IPS DF 6.9 (cell line): ENCODE measurements at places on chromosomes 1 and 21.

DNA sequence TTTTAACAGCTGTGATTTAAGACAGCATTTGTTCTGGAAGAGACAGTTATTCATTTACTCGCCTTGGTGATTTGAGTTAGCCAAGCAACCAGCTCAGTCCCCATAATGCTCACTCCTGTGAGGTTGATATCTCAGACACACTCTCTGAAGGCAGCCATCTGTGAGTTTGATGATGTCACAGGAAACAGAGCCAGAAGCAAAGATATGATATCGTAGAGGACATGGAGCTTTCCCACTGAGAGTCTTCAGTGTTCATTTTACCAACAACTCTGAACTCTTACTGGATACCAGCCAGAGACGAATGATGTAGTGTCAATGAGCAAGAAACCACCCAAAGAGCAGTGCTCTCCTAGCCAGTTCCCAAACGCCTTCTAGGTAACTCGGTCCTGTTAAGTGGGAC, 219.4 kb downstream of the SLC35F3 start:
- DNase-seq, result no peak

DNA sequence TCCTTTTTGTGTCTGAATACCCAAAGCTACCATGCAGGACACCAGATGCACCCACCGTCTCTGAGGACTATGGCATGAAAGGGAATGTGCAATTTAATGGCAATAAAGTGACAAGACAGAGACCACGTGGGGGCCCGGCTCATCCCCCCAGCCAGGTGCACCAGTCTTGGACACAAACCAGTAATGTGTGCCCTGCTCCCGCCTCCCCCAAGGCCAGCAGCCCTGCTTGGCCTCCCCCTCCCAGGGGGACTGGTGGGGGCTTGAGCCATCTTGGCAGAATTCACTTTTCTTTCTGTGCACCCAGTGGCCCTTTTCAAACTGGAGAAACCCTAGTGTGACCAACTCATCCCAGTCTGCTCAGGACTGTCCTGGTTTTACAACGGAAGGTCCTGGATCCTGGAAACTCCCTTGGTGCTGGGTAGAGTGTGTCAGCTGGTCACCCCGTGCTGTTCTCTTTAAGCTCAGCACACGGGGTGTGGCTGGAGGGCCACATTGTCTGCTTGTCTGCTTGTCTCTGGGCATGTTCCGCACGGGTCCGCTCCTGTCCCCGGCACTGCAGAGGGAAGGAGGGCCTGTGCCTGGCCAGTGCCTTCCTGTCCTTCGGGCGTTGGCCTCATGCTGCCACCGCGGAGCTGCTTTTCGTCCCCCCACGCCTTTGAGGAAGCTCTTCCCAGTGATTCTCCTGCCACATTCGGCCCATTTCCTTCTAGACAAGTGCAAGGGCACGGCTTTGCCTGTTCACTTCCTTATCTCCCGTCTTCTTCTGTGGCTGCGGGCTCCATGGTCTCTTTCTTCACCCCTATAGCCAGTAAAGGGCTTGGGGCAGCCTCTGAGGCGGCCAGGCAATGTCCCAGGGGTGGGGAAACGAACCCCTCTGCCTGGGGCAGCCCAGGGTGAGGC, 45.8 kb upstream of the TTC34 start:
- no peak for DNase-seq

- no peak for DNase-seq
Observed at GRCh38 chr1:224831501-224831900, 98.0 kb upstream of the DNAH14 start.

DNA sequence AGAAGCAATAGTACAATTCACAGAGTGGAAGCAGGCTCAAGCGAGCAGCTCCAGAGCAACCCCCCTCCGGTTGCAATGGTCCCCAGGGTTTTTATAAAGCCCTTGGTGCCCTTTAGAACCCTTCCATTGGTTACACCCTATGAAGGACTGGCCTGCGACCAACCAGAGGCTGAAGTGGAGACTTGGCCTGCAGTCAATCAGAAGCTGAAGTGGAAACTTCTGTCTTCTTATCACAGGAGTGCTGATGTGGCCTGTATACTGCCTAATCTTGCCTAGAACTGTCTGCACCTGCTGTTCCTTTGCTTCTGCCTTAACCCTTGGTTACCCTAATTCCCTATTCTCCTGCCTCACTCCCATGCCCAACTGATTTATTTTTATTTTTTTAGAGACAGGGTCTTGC, 15.4 kb upstream of the FRRS1 start:
- DNase-seq, result no peak

DNA sequence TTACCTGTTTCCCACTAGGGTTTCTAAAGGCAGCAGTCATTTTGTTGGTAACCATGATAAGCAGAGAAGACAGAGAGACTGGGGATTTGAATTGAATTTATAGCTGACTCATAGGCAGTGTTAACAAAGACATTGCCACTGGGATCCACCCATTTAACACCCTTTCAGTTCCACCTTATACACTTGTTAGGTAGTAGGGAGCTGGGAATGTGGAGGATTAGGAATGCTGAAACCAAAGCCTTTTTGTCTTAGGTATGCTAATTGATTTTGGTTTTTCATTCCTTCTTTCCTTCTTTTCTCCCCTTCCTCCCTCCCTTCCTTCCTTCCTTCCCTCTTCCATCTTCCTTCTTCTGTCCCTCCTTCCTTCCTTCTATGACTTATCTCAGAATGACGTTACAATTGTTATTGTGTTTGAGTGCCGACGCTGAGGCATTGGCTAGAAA, 7.5 kb upstream of the EVI5 start:
- no peak for DNase-seq

DNA sequence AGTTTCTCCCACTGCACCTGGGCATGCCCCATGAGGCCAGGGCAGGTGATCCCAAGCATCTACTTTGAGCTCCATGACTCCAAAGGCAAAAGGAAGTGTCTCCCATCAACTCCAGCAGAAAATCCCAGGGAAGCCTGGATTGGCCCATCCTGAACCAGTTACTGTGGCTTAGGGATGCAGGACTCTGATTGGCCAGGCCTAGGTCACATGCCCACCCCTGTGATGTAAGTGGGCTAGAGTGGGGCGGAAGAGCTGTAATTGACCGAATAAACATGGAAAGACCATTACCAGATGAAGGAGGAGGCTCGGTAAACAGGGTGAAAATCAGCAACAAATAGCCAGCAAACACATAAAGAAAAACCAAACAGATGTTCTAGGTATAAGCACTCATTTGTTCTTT, 45.2 kb downstream of the MATN1 start:
- DNase-seq, result no peak

- no peak for DNase-seq
Observed at GRCh38 chr1:248750496-248750895, 5.1 kb downstream of the LYPD8 start.

DNA sequence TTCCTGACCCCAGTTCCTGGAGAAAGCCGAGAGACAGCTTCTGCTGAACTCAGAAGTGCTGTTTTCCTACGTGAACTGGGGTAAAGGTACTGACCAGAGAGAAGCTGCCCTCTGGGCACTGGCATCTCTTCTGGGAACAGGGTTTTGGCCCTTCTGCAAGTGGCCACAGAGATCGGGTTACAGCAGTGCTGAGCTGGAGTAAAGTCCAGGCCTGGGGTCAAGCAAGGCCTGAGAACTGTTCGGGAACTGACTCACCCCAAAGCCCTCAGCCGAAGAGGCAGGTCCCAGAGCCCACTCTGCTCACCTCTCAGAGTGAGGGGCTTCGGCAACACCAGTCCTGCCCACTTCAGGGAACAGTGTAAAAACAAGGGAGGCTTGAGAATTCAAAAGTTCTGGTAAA, 177.2 kb upstream of the RUNX1 start:
- DNase-seq, result no peak

DNA sequence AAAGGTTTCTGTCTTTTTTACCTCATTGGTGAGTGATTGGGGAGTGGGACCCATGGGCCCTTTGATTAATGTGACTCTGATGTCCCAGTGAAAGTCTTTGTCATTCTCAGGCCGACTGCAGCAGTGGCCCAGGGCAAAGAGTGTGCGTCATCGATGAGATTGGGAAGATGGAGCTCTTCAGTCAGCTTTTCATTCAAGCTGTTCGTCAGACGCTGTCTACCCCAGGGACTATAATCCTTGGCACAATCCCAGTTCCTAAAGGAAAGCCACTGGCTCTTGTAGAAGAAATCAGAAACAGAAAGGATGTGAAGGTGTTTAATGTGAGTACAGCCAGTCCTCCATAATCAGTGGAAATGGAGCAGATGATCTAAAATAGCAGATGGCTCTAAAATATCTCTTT, 19.4 kb downstream of the NTPCR start:
- DNase-seq, result no peak

DNA sequence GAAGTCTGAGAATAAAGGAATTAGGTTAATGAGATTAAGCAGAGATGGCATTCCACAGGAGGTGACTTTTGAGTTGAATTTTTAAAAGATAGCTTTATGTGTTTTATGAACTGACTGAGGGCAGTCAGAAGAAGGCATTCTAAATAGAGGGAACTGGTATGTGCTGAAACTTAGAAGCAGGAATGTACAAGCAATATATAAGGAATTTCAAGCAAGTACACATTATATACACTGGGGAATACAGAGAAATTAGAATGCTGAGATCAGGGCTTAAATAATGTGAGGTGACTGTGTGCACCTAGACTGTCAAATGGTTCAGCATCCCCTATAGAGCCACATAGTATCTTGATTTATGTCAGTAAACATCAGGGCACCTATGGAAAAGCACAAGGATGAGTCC, 19.3 kb downstream of the WNT2B start:
- DNase-seq, result no peak

DNA sequence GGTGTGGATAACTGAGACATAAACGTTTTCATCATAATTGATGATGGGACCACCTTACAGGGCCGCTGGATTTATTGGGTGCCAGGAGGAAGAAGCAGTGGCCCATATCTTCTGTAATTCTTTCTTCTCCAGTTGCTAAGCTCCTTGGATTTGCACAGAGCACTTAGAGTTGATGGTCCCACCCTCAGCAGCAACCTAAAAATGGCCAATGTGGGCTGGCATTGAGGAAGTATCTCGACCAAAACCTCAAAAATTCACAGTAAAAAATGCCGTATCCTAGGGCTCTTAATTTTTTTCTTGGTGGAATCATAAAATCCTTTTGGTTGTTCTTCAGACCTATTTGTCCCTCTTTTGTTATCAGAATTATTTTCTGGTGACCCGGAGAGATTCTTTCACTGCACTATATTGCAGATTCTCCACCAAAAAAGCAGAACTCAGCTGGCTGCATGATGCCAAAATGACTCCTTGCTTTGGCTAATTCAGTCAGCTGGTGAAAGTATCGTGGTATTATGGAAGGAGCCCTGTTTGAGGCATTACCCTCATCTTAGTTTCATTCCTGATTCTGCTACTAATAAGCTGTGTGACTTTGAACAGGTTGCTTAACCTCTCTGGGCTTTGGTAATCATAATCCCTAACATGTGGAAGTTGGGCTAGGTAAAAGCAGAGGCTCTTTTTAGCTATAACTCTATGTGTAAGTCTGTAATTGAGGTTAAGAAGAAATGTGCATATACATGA, 27.6 kb downstream of the KIRREL1 start:
- no peak for DNase-seq

DNA sequence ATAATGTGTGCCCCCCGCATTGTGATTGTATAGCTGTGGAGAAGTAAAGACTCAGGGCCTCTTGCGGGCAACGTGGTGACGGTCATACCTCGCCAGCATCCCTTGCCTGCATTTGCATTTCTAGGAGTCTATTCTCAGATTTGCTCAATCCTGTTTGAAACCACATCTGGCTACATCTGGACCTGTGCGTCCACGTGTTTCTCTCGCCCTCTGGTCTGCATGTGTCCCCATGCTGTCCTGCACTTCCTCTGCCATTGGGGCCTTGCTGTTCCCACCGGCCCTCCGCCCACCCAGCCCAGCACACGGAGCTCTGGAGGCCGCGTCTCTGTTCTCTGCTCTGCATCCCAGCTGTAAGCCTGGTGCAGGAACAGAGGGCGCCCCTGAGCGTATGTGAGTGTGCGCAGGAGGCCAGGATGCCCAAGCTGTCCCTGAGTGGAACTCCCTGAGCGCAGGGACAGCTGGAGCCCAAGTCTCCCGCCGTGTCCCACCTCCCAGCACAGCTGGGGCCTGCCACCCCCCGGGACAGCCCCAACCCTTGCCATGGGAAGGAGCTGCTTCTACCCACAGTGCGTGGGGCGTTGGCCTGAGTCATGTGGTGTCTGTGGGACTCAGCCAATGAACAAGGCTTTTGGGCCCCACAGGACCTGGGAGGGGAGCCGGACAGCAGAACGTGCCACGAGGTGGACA, 1.6 kb downstream of the KRTAP10-2 start:
- DNase-seq, result no peak

DNA sequence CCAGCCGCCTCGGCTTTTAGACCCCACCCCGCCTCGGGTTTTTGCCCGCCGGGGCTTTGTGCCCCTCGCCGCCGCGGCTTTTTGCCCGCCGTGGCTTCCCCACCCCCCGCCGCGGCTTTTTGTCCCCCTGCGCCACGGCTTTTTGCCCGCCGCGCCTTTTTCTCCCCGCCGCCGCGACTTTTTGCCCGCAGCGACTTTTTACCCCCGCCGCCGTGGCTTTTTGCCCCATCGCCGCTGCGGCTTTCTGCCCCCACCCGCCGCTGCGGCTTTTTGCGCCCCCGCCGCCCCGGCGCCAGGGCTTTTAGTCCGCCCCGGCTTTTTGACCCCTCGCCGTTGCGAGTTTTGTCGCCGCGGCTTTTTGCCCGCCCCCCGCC, 474.4 kb downstream of the FAM72C start:
- DNase-seq, result no peak

DNA sequence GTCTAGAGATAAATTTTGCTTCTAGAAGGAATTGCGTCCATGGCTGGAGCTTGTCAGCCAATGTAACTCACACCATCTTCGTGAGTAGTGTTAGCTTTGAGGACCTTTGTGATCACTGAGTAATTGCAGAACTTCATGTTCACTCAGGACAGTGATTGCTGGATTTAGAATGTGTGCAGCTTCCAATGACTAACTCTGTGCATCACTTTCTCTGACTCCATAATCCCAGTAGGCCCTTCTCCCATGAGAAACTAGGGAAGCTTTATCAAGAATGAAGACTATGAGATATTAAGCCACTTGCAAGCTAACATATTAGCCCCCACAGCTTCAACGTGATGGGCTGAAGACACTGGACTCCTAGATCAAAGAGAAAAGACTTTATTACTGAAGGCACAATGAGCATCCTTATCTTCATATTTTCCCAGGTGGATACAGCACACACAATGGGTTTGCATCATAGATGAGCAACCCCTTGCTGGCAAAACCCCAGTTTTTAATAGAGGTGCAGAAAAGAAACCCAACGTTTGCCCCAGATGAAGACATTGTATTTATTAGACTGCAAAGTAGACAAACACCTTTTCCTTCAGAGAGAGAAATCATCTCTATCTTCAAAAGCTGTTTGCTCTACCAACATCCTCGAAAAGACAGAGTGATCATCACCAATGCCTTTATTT, 561.0 kb downstream of the LTN1 start:
- no peak for DNase-seq

DNA sequence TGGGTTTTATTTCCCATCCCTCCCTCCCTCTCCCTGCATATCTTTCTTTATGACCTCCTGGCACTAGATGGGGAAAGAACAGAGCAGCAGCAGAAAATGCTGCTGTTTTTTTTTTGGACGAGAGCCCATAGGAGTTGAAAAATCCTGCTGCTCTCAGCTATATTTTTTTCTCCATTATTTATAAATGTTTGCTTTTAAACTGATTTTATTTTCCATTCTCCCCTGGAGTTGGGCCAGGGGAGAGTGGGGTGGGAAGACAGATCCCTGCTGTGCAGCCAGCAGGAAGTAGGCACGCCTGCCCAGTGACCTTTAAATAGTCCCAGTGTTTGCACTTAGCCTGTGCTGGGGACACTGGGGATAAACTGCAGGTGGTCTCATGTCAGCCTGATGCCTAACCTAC, 17.4 kb downstream of the SFT2D2 start:
- DNase-seq, result no peak

GRCh38 chr1:27658951-27659496, 13.0 kb downstream of the IFI6 start:
- no peak for DNase-seq
